ENCODE measurements at places on chromosomes 1 and 21.

- peak overlapping the region; percentile 27 for H3K27ac ChIP-seq
- no peaks in the 10 kb centered on the region for H3K36me3 ChIP-seq
- DNase-seq = no peak
- peak overlapping the region; percentile 0 for H3K4me3 ChIP-seq
- H3K27me3 ChIP-seq = no peaks in the 10 kb centered on the region
Measured at GRCh38 chr1:157774412-157774811, 2.5 kb downstream of the FCRL2 start.

DNA sequence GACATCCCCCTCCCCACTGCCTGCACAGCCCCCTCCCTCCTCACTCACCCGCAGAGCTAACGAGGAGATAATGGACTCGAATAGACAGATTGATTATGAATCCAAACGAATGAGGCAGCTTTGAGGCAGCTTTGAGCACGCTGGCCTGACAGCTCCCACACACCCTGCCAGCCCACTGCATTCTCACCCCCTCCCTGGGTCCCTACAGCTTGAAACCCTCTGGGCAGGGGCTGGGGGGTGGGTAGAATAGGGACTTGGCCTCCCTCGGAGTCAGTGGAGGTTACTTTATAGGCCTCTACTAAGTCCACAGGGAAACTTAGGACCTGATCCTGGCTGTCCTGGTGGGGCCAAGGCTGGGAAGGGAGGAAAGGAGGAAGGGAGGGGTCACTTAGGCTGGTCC, 1.9 kb downstream of the NTRK1 start:
- no peak for DNase-seq
- H3K27ac ChIP-seq = no peak overlapping the region
- no peak overlapping the region for H3K4me3 ChIP-seq

DNA sequence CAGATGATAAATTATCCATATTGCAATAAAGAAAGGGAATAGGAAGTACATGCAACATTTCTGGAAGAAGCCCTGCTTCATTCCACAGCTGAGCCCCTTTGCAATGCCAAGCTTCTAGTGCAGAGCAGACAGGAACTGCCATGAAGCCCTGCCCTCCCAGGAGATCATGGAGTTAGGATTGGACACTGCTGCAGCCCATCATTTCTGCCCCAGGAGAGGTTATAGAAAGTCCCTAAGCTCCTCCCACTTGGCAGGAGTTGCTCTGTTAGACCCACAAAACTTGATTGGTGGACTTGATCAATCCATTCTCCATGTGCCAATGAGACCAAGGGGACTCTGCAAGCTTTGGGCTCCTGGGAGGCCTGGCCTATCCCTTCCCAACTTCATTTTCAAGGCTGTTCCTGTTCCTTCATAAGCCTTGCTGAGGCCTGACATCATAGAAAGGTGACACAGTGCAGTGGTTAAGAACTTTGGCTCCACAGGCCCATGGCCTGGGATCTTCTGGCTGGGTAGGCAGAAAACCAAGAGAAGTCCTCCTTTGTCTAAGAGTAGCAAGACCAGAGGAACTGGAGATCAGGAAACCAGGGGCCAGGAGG, 1.3 kb upstream of the LAPTM5 start:
- peaks cover 90% of the 10 kb centered on the region for H3K4me1 ChIP-seq
- peak overlapping the region; percentile 94 for H3K27ac ChIP-seq
- no peak for DNase-seq
- H3K27me3 ChIP-seq = no peaks in the 10 kb centered on the region

- no peak overlapping the region for H3K4me3 ChIP-seq
- peaks cover 13% of the 10 kb centered on the region for H3K36me3 ChIP-seq
- no peaks in the 10 kb centered on the region for H3K27me3 ChIP-seq
Measured at GRCh38 chr1:204563780-204564179, 47.6 kb downstream of the MDM4 start.

DNA sequence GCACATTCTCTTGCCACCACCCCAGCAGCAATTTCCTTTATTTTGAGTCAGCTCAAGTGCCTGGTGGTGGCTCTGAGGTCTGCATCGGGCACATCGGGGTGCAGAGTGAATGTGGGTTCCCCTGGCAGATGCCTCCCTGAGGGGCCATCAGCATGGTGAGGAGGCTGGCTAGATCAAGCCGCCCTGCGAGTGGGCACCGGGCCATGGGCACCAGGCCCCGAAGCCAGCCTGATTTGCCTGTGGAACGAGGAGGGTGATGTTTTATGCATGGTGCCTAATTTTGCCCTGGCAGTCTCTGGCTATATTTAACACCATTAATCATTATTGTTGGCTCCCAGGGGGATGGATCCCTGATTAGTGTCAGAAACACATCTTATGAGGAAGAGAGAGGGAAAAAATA, 36.3 kb downstream of the ACTL8 start:
- H3K36me3 ChIP-seq = no peaks in the 10 kb centered on the region
- H3K4me3 ChIP-seq = no peak overlapping the region
- H3K4me1 ChIP-seq = no peaks in the 10 kb centered on the region
- H3K27ac ChIP-seq = no peak overlapping the region

GRCh38 chr1:55146781-55147180, 68.4 kb downstream of the USP24 start:
- no peak for DNase-seq
- no peak overlapping the region for H3K27ac ChIP-seq
- no peaks in the 10 kb centered on the region for H3K27me3 ChIP-seq
- peaks cover 10% of the 10 kb centered on the region for H3K4me1 ChIP-seq
- H3K36me3 ChIP-seq = peaks cover 68% of the 10 kb centered on the region

DNA sequence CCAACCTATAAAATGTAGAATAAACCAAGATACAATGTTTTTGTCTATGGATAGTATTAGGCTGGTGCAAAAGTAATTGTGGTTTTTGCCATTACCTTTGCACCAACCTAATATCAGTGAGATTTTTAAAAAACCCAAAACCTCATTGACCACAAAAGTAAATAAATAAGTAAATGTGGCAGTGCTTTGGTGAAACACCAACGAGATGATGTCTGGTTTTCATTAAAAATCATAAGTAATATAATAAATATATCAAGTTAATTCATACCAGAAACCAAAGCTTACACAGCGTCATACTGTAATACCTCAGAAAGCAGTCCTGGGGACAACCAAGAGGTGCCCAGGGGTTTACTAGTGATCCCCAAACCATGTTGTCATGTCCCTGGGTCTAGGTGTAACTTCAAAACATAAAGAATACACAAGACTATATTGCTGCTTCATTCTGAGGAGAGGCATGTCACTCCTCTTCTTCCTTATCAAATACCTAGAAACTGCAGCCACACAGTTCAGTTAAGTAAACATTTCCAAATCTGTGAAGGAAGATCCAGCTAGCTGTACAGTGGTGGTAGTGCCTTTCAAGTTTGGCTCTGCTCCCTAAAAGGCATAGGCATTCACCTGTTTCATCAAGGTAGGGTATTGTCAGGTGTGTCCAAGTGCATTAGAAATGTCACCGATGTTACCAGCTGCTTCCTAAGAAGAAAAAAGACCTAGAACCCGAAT, 51.6 kb upstream of the ZC3H11B start:
- no peaks in the 10 kb centered on the region for H3K36me3 ChIP-seq
- no peaks in the 10 kb centered on the region for H3K27me3 ChIP-seq
- DNase-seq = no peak
- H3K4me1 ChIP-seq = no peaks in the 10 kb centered on the region
- H3K4me3 ChIP-seq = no peak overlapping the region
